DMS153 (cell line): ENCODE measurements at places on chromosomes 16 and 17.

GRCh38 chr16:84095466-84095865, 21.3 kb downstream of the MBTPS1 start:
- DNase-seq, result no peak

DNA sequence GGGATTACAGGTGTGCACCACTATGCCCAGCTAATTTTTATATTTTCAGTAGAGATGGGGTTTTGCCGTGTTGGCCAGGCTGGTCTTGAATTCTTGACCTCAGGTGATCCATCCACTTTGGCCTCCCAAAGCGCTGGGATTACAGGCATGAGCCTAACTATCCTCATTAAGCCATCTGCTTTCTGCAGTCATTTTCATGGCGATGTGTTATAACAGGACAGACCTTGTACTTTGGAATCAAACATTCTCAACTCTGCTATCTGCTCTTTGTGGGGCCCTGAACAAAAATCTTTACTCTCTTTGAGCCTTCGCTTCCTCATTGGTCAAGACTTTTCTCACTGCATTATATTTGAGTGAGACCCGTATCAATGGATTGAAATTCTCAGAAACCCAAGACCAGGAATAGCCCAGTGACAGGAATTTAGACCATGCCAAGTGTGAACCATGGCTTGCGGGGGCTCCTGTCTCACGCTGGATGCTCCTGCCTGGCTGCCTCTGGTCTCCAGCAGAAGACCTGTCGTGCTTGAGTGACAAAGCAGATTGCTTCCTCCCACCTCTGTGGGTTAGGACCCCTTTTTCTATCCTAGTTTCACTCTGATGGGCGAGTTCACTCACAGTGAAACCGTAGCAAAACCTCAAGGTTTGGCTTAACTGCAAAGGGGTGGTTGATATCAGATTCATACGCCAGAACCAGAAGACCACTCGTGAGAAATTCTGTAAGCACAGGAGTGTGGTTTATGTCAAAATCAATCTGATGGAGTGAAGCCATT, 519.1 kb downstream of the MAF start:
- no peak for DNase-seq

GRCh38 chr16:72068930-72069329, 5.9 kb downstream of the HPR start:
- DNase-seq, result no peak

DNA sequence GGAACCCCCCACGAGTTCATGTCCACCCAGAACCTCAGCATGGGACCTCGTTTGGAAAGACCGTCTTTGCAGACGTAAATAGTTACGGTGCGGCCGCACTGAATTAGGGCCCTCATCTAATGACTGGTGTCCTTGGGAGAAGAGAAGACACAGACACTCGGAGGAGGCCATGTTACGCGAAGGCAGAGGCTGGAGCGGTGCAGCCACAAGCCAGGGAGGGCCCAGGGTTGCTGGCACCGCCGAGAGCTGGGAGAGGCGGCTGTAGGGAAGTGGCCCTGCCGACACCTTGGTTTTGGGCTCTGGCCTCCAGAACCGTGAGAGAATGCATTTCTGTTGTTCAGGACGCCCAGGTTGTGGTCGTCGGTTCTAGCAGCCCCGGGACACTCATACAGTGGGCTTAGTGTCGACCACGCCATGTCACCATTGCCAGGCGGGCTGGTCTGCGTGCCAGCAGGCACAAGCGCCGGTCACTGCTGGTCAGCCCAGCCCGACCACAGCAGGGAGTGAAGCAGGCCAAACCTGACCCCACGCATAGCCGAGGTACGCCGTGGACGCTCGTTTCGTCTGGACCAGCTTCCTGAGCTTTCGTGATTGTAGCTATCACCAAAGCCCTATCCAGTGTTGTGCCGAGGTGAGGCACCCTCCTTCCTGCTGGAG, 10.7 kb upstream of the WDR45B start:
- DNase-seq, result no peak

DNA sequence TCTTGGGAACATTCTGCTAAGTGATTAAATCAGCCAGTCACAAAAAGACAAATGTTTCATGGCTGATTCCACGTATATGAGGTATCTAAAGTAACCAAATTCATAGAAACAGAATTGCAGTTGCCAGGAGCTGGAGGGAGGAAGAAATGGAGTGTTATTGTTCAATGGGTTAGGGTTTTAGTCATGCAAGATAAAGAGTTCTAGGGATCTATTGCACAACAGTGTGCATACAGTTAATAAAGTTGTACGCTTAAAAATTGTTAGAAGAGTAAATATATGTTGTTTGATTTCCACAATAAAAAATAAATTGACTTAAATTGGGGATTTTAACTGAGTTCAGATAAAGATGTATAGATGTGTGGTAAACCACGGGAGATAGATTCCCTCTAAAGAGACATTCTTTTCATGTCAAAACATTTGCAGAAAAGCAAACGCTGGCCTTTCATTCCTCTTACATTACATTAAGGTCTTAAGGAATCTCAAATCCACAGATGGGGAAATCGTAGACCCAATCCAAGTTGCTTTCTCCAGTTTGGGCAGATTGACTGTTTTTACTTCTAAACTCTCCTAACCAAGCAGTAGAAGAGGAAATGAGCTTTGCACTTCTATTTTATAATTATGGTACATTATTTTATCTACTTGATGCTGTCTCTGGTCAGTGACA, 4.6 kb downstream of the PRDM7 start:
- no peak for DNase-seq

- DNase-seq, result no peak
These were observed 10.1 kb downstream of the KRT39 start for GRCh38 chr17:40956401-40957254.

GRCh38 chr17:62860962-62861873, 53.1 kb upstream of the MARCHF10 start:
- DNase-seq, result no peak

- DNase-seq, result no peak
These were observed 73.3 kb upstream of the CNEP1R1 start for GRCh38 chr16:49951574-49952195.

GRCh38 chr17:82582213-82582612, 62.7 kb downstream of the FOXK2 start:
- DNase-seq, result no peak

DNA sequence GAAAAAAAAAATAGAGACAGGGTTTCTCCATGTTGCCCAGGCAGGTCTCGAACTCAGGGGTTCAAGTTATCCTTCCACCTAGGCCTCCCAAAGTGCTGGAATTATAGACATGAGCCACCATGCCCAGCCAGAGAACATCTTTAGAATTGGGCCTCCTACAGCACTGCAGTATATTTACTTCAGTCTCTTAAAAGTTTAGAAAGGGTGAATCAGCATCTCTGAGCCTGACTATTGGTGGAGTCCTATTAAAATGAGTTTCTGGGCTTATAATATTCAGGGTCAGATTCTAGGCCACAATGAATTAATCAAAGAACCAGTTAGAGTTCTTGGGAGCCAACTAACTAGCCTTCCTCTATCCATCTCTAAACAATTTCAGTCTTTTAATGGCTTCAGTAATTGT, 22.8 kb downstream of the TADA2A start:
- no peak for DNase-seq

- DNase-seq, result peak; percentile 45
These were observed 6.2 kb downstream of the SBK1 start for GRCh38 chr16:28298511-28298878.

DNA sequence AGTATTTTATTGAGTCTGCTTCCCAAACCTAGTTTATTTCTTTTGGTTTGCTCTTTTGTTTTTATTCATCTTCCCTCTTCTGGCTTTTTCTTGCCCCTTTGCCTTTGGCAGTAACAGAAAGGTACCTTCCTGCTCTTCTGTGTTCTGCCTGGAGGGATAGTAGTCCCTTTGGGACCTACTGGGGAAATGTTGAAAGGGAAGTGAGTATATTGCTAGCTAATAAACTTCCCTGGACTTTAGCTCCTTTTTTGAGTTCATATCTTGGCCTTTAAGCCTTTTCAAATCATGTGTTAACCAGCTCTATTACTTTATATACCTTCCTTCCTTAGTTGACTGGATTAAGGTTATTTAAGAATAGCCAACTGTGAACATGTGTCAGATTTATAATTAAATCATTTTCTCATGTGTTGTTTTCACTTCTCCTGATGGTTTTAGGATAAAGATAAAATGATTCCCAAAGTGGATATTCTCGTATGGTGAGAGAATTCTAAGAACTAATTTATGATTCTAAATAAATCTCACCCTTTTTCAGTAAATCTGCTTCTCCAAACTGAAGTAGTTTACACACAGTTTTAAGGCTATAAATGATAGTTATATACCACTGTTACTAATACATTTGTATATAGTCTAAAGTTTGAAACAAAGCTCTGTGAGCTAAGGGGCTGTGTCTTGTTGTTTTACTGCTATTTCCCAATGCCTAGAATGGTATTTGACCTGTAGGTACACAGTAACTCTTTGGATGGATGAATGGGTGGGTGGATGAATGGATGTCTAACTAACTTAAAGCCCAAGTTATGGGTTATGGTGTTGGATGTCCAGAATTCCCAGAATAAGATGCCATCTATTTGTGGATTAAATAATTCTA, 45.7 kb downstream of the OMG start:
- no peak for DNase-seq

GRCh38 chr17:57724026-57724728, 20.9 kb downstream of the CCDC182 start:
- DNase-seq, result no peak

GRCh38 chr16:84045001-84045817, 2.6 kb upstream of the SLC38A8 start:
- no peak for DNase-seq

DNA sequence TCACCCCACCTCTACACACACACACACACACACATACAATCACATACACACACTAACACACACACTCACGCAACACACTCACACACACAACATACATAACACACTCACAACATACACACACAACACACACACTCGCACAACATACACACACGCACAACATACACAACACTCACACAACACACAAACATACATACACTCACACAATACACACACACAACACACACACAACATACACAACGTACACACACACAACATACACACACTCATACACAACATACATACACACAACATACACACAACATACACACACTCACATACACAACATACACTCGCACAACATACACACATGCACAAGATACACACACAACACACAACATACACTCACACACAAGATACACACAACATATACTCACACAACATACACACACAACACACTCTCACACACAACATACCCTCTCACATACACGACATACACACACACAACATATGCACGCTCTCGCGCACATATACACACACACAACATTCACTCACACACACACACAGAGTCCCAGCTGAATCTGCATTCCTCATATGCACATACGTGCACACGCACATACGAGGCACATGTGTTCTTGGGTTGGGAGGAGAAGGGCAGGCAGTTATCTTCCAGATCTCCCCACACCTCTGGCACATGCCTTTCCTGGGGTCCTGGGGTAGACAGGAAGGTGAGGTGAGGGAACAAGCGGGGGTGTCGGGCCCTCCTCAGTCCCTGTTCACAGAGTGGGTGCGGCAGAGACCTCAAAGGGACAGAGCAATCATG, 1.1 kb downstream of the ASGR2 start:
- no peak for DNase-seq

- DNase-seq, result peak; percentile 76
These were observed 25.8 kb downstream of the SRCIN1 start for GRCh38 chr17:38579934-38580333.

- DNase-seq, result no peak
These were observed 3.4 kb downstream of the FAM222B start for GRCh38 chr17:28839221-28839620.

DNA sequence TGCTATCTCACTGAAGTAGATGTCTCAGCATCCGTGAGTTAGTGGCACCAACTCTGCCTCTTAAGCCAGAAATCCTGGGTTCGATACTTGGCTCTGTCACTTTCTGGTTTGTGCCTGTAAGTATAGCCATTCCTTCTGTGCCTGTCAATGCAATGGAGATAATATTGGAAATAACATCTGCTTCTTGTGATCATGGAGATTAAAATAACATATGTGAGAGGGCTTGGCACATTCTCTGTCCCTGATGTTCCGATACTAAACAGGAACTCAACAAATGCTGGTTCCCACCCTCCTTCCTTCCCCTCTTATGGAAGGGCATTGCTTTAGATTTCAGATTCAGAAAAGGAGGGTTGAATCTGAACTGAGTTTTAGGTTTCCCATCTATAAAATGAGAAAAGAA, 39.8 kb downstream of the TBX4 start:
- DNase-seq, result no peak

- no peak for DNase-seq
These were observed 18.1 kb downstream of the SOST start for GRCh38 chr17:43740541-43740940.

- no peak for DNase-seq
These were observed 321.4 kb downstream of the GRIN2A start for GRCh38 chr16:9860876-9861275.

DNA sequence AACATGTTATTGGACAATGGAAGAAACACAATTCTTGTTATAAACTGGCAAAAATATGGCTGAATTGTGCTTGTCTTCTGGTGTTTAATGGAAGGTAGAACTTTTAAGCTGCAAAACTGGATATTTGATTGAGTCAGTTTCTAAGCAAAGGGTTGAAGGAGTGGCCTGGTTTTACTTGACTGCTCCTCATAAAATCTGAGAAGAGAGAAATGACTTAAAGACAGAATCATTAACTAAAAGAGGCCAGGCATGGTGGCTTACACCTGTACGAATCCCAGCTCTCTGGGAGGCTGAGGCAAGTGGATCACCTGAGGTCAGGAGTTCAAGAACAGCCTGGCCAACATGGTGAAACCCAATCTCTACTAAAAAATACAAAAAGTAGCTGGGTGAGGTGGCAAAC, 770.7 kb downstream of the CDH11 start:
- no peak for DNase-seq

DNA sequence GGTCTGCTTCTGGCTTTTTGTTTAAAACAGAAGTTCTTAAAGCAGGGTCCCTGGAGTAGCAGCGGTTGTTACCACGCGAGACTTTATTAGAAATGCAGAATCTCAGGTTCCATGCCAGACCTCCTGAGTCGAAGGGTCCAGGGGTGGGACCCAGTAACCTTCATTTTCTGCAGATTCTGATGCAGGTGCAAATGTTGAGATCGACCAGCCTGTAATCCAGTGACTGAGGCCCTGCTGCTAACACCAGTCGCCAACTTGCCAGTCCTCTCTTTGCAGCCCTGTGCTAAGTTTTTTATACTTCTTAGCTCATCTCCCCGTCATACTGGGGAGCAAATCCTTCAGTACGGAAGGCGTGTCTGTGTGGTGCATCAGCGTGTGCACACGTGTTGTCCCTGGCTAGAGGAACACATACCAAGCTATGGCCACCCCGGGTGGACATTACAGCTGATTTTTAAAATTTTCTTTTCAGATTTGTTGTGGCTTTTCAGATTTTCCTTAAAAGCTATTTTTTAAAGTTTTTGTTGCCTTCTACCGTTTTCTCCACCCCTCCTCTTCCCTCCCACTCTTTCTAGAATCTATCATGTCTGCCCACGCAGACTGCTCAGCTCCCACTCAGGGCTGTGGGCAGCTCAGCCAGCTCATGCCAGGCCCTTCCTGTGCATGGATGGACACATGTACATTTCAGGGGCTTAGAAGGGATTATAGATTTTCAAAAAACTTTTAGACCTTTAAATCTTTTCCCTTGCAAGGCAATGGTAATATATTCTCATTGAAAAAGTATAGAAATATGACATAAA, 57.7 kb downstream of the MEAK7 start:
- DNase-seq, result no peak

GRCh38 chr17:22217135-22217534, 524.8 kb downstream of the KCNJ18 start:
- no peak for DNase-seq
